ENCODE measurements at places on chromosomes 12 and 14.

GRCh38 chr12:32151086-32151485 is 44.4 kb downstream of the BICD1 start:
- no peak for DNase-seq

DNA sequence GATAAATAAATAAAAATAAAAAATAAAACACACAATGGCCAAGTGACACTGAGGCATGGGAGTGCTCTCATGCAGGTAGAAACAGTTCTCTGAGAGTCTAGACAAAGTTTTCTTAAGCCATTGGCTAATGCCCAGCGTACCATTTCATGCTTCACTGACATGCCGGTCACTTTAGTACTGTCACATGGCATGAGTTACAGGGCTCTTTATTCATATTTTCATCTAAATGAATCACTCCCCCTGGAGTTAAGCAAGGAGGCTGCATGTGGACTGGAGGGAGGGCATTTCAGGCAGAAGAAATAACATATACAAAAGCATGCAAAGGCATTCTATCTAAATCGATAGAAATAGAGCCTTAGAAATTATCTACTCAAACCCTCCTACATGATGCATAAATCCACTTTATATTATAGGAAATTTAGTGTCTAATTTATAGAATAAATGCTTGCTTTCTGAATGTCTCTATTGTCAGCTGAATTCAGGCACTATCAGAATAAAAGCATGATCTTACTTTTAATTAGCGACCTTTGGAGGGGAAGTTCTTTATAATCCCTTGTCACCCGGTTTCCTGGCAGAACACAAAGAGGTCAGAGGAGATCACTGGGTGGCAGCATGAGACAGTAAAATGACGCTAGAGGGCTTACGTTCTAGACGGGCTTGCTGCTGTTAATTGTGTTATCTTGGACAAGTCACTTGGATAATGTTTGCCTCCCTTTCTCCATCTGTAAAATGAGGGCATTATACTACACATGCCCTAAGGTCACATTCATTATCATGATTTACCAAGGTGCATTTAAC is 17.5 kb downstream of the DYRK4 start:
- no peak for DNase-seq

GRCh38 chr12:102110782-102111181 is 9.1 kb downstream of the NUP37 start:
- no peak for DNase-seq

DNA sequence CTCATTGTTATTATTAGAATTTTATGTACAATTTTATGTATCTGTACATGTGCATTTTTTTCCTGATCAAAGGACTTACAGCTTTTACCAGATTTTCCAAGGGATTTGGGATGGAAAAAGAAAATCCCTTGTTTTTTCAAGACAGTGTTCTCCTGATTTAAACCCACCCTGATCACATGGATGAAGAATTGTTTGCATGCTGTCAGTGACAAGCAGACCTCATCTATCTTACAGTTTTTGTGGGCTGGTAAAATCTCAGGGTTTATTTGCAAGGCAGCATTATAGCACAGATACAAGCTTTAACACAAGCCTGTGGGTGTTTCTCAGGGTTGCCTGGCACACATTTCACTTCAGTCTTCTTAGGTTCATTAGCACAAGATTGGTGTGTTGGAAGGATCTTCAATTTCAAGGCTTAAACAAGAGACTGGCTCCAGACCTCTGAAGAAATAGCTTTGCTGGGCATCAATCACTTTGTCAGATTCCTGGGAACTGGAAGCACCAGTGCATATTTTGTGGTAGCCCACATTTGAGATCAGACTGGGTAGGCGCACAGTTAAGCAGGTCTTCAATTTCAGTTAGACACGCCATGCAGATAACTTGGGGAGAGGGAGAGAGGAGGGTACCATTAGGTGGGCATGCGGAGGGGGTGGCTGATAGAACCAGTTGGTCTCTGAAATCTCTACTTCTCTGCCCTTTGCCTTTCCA is 118.0 kb downstream of the TBX5 start:
- DNase-seq = no peak

- no peak for DNase-seq
These were observed 22.7 kb upstream of the TMPO start for GRCh38 chr12:98492580-98493140.

DNA sequence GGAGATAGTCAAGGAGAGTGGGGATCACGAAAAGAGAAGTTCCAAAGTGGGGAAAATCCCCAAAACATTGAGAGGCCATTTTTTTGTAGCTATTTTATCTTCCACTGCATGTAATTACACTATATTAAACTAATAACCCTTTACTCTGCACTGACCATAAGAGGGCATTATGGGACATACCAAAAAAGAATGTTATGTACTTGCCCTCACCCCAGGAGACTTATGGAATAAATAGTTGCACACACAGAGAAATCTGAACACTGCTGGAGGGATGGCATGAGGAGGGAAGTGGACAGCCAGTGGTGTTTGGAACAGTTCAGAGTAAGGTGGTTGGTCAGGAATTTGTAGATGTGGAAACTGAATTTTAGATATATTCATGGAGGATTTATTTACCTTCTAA is 422.9 kb downstream of the SNAPC1 start:
- no peak for DNase-seq

DNA sequence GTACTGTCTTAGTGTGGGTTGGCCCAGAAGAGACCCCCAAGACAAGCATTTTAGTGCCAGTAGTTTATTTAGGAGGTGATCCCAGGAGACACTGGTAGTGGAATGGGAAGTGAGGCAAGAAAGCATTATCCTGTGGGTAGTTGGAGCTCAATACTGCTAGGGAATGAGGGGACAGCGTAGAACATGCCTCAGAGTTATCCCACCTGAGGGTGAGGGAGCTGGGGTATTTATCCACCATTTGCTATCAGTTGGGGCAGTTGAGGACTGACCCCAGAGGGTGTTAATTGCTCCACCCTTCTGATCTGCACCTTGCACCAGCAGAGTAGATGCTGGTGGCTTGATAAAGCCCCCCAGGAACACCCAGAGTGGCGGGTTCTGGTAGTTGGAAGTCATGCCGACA is 37.9 kb downstream of the RHOF start:
- DNase-seq = no peak

- DNase-seq = no peak
These were observed 1004.4 kb upstream of the TMEM132C start for GRCh38 chr12:127262615-127263014.

GRCh38 chr14:33432407-33433023 is 493.8 kb downstream of the NPAS3 start:
- DNase-seq = no peak

DNA sequence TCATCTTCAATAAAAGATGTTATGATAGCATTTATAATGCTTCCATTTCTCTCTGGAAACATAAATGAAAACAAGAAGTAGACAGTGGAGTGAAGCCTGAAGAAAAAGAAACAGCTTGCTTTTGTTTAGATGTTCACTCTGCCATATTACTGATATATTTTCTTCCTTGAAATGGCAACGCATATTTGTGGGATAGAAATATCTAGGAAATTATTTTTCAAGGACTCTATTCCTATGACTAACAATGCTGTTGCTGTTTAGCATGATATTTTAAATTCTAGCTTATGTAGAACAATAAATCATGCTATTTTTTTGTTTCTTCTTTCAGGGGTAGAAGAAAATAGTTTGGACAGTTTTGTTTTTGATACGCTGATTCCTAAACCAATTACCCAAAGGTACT is 359.0 kb downstream of the NAV3 start:
- DNase-seq = no peak

GRCh38 chr12:98786653-98787052 is 141.6 kb downstream of the APAF1 start:
- DNase-seq = no peak

GRCh38 chr12:104448451-104448850 is 8.3 kb upstream of the CHST11 start:
- DNase-seq = no peak

DNA sequence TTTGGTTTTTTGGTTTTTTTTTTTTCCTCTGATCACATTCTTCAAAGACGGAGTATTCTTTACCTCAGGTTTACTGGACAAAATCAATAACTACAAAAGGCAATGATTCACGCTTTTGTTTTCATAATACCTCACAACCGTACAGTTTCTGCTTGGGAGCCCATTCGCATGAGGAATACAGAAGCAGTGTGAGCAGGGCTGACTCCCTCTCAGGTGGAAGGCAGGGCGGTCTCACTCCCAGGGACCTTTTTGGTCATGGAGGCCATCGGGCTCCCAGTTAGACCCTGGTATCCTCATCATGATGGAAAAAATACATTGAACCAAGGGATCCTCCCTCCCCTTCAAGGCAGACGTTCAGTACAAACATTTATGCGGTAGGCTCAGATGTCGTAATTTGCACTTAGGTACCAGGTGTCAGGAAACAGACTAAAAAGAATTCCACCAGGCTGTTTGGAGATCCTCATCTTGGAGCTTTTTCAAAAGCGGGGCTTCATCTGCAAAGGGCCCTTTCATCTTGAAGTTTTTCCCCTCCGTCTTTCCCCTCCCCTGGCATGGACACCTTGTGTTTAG is 19.0 kb upstream of the TIGAR start:
- DNase-seq = no peak

DNA sequence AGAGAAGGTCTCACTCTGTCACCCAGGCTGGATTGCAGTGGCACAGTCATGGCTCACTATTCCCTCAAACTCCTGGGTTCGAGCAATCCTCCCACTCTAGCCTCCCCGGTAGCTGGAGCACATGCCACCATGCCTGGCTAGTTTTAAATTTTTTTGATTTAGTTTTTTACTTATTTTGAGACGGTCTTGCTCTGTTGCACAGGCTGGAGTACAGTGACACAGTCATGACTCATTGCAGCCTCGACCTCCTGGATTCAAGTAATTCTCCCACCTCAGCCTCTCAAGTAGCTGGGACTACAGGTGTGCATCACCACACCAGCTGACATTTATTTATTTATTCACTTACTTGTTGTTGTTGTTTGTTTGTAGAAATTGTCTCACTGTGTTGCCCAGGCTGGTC is 22.2 kb upstream of the DIP2B start:
- no peak for DNase-seq

DNA sequence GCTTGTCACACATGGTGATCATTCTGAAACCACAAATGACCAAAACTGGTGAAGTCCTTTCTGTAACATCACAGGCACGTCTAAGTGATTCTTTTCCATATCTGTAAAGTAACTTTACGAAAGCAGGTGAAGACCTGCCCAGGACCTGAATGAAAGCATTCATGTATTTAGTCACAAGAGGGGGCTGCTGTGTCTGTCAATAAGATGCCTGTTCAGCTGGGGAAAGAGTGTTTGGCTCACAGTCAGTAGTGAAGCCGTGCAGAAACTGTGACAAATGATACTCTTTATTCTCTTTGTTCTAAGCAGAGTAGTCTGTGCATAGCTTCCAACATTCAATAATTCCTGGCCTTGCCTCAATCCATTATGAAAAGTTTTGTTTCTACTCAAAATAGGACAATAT is 373.5 kb upstream of the OR4E1 start:
- DNase-seq = no peak

DNA sequence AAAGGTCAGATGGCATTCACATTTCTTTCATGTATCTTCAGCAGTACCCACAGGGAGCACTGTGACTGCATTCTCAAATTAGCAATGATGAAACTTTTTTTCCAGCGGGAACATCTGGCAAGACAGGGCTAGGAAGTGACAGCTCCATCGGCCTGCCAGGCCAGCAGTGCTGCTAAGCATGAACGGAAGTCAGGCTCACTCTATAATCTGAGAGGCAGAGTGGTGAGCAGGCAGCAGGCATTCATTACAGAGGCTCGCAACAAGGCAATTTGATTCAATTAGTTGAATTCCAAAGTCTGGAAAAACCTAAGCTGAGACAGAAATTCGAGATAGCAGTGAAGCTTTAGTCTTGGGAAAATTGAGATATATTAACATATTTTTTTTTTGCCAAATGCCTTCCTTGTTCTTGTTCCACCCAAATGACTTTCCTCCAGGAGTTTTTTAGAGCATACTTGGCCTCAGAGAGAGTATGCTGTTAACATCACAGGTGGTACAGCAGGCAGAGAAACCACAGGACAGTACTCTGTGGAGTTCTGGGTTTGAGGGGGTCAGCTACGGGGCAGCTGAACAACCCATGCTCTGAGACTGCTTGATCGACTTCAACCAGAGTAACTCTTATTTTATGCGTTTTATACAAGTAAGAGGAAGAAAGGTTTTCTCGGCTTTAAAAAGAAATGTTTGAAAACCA is 414.9 kb downstream of the APAF1 start:
- DNase-seq = no peak

DNA sequence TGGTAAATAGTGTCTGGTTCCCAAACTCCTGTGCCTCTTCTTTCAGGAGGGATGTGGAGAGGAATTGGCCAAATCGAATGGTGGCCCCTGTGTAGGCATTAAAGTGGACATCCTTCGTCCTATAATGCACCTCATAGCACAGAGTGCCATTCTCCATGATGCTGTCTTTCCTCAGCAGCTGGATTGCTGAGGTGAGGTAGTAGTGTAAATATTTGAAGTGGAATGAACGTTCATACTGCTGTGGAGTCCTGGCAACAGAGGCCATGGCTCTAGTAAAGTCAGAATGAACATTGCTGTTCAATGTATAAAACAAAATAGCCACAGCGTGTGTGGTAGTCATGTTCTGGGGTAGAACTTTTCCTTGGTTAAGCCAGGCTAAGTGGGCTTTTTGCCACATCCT is 2.7 kb downstream of the ART4 start:
- no peak for DNase-seq

GRCh38 chr14:64584190-64584589 is 34.4 kb downstream of the PPP1R36 start:
- no peak for DNase-seq

DNA sequence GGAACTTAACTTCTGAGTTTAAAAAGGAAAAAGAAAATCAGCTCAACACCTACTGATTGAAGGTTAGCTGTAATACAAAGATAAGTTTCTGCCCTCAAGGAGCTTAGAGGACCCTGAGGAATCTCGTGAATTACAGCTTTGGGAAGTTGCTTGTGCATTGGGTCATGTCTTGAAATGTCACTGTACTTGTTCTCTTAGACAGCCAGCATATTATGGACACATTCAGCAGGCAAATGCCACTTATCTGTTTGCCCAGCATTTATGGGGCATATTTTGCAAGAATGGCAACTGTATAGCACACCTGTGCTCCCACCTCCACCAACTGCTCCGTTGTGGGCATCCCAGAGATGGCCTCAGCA is 263.6 kb upstream of the CRY1 start:
- DNase-seq = no peak

GRCh38 chr12:98814254-98814653 is 169.2 kb downstream of the APAF1 start:
- DNase-seq = no peak

GRCh38 chr12:26318661-26319068 is 123.3 kb downstream of the SSPN start:
- DNase-seq = no peak

- no peak for DNase-seq
These were observed 454.7 kb upstream of the PRICKLE1 start for GRCh38 chr12:43044241-43044640.

DNA sequence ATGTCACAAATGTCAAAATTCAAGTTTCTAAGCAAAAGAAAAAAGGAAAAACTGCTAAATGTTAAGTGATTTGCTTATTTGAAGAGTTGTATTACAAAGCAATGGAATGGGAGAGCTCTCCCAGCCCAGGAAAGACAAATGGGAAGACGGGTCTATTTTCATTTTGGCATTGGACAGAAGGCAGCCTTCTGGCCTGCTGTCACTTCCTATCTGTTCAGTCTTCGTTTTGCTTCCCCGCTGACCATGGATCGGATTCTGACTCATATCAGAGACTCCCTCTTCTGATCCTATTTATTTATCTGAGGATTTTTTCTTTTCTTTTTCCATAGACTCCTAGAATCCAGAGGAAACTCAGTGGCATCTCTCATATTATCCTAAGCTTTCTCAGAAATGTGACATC is 634.9 kb downstream of the DIO2 start:
- no peak for DNase-seq

- DNase-seq = no peak
These were observed 268.3 kb upstream of the SEL1L start for GRCh38 chr14:81801921-81802320.

- DNase-seq = no peak
These were observed 22.2 kb downstream of the TMEM30B start for GRCh38 chr14:61258985-61259384.

Data from stimulated activated CD8-positive, alpha-beta memory T cell treated with anti-CD3 and anti-CD28 coated beads, Interleukin-4, amount 100 ng/mL, for 1 hour (primary cell).